Stimulated activated CD4-positive, alpha-beta T cell treated with anti-CD3 and anti-CD28 coated beads, Interleukin-15, amount 100 ng/mL, for 24 hours (primary cell): ENCODE measurements at places on chromosomes 5 and 9.

DNA sequence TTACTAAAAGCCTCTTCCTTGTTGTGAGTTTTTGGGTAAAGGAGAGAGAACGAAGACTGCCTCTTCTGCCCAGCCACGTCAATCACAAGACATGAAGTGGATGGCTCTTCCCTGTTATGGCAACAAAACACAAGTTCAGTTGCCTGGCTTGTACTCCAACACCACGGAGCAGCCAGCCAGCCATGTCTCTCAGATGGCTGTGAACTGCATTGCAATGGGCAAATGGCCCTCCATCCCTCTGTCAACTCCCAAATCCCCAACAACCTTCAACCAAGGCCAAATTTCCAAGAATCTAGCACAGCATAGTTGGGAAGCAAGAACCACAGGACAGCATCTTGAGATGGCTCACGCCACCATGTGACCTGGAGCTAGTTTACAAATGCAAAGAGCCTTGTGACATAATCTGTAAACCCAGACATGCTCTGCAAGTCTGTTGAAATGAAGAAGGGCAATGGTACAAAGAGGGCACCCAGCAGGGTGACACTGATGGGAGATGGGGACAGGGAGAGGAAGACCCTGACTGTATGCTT lies 53.9 kb downstream of the ZNF366 start:
- no peak for DNase-seq

DNA sequence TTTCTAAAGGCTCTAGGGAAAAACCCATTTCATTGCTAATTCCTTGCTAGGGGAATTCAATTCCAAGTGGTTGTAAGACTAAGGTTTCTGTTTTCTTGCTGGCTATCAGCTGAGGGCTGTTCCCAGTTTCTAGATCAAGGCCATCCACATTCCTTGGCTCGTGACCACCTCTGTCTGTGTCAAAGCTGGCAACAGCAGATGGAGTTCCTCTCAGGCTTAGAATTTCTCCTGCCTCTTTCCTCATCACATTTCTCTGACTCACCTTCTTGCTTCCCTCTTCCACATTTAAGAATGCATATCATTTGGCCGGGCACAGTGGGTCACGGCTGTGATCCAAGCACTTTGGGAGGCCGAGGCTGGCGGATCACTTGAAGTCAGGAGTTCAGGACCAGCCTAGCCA lies 19.0 kb downstream of the DAB2IP start:
- no peak for DNase-seq

GRCh38 chr5:139925650-139926640 lies 117.2 kb downstream of the NRG2 start:
- DNase-seq = no peak

GRCh38 chr5:159826351-159827214 lies 89.7 kb upstream of the ADRA1B start:
- peak; percentile 4 for DNase-seq

DNA sequence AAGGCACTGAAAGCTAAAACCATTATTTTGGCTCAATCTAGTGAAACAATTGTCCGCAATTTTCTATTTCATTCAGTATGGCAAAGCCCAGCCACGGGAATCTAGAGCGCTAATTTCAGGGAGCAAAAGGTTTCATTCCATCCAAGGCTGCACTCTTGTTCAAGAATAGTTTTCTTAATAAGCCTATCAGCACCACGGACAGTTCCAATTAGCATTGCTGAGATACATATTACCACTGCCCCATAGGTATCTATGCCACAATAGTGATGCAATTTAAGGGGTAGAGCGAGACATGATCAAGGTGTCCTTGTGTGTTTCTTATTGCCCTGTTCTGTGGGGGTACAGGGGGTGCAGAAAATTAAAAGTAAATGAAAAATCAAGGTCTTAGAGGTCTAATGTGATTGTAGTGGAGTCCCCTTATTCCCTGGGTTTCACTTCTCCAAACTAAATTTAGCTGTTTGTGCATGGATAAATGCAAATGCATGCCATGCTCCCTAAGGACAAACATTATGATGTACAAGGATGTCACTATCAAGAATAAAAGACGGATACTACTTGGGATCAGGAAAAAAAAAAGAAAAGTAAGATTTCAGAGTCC lies 45.5 kb downstream of the SPOCK1 start:
- no peak for DNase-seq

GRCh38 chr5:149210968-149211490 lies 60.6 kb upstream of the AFAP1L1 start:
- no peak for DNase-seq

DNA sequence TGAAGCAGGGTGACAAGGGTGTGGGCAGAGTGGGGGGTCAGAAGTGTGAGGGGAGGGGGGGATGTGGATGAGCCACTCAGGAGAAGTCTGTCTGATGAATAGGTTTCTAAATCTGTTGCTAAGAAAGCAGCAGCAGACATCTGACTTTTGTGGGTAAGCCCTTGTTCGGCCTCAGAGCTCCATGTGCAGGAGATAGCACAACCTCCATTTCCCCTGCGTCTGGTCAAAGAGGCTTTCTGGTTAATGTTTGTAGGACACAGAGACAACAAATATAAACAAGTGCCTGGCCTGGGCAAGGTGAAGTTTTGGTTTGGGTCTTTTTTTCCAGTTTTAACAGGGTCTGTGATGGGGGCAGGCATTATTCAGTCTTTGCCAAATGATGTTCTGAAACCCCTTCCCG lies 57.0 kb upstream of the GNE start:
- no peak for DNase-seq

DNA sequence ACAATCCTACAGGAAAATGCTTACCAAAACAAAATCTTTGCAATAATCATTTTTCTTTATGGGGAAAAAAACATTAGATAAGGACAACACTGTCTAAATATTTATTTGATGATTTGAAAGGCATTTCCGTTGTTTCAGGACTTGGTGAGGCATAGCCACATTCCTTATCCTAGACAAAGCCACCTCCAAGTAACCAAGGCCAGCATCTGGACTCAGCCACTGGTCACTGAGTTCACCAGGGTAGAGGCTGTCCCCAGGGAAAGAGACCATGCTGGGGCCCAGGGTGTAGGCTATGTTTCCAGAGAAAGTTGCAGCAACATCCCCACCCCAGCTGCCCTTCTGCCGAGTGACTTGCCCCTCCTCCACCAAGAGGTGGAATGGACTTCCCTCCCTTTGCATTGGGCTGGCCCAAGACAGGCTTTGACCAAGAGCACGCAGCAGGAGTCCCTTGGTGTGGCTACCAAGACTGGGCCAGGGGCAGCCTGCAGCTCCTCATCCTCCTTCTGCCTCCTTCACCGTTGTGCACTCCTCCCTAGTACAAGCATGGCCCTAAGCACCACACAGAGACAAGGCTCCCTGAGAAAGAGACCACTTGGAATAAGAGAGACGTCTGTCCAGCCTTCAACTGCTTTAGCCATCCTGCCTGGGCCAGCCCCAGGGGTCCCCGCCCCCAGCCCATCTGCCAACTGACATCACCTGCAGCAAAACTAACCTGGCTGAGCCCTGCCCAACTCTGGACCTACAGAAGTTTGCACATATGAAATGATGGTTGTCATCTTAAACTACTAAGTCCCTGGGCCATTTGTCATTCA lies 68.1 kb upstream of the SPIN1 start:
- no peak for DNase-seq

DNA sequence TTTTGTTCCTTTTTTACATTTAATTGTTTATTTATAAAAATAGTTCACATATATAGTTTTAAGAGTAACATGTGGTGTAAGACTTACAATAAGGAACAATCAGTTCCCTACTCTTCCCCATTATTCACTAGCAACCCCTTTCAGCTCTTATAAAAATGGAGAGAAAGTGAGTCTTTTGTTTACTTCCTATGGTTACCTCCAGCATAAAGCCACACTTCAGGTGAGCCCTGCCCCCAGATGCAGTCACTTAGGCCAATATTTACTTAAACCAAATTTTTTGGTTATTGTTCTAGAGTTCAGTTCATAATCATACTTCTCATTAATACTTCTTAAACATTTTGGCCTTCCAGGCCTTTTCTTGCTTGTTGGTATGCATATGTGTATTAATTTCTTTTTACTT lies 33.7 kb downstream of the UBE2R2 start:
- no peak for DNase-seq

GRCh38 chr5:37055383-37055990 lies 178.9 kb downstream of the NIPBL start:
- no peak for DNase-seq

DNA sequence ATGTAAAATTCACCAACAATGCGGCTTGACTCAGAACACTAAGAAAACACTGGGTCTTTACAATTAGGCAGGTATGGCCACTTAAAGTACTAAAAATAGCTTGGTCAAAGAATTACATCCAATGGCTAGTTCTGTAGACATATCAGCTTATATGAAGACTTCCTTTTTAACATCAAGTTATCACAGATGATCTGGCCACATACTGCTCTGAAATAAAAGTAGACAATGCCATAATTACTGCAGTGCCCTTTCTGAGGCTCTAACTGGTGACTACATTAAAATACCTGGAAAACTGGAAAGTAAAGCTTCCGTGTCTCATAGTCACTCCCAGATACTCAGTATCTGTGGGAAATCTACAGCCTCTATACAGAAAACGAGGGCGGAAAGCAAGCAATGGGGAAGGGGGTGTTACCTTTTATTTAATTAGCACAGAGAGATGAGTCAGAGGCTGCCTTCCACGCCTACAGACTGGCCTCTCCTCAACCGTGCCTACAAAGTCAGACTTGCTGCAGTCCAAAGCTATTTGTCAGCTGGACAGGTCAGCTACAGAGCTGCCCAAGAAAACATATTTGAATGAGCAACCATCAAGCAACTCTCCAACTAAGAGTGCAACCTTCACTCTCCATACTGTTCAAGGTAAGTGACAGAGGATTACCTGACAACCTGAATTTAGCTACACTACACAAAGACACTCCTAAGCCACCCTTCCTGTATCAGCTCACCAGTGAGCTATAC lies 8.7 kb downstream of the SERINC5 start:
- DNase-seq = peak; percentile 65

- DNase-seq = no peak
Observed at GRCh38 chr9:37876376-37876775, 27.6 kb downstream of the SLC25A51 start.

DNA sequence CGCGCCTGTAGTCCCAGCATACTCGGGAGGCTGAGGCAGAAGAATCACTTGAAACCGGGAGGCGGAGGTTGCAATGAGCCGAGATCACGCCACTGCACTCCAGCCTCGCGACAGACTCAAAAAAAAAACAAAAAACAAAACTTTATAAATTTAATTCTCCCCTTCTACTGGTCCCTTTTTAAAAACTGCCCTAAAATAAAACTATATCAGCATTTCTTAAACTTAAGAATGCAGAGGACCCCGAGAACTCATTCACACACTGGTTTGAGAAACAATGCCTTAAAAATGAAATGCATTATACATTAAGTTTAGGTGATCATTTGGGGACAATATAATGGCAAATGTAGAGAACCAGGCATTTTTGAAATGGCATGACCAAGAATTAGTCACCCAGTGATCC lies 2.3 kb downstream of the C5orf15 start:
- DNase-seq = no peak

GRCh38 chr9:104633976-104634520 lies 16.0 kb upstream of the OR13C9 start:
- no peak for DNase-seq

DNA sequence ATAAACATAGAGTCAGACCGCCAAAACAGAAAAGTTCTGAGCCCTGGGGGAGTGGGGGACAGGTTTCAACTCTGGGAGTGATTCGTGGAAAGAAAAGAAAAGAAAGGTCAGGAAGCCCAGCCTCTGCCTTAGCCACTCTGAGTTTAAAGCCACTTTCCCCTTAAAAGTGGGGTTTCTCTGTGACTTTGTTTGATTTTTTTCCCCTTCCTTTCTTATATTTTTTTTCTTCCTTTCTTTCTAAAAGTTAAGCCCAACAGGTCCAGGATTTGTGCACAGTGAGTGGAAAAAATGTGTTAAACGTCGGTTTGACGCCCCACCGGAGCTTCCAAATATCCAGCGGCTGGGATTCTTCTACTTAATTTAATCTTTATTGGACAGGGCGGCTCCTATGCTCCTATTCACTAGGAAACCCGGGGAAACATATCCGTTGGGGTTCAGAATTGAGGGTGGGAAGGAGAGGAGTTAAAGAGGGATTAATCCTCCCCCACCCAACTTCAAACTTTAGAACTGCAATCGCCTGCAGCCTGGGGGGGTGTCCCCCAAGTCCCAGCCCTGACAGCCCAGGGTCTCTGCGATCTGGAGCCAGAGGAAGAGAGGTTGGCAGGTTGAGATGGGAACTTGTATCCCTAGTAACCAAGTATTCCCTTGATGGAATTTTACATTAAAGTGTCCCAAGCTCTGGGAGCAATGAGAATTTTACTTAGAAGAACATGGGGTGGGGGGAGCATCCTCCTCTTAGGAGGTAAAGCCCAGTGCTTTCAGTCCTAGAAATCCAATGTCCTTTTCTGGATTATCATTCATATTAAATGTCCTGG lies 6.3 kb downstream of the NR2F1-AS1 start:
- no peak for DNase-seq

DNA sequence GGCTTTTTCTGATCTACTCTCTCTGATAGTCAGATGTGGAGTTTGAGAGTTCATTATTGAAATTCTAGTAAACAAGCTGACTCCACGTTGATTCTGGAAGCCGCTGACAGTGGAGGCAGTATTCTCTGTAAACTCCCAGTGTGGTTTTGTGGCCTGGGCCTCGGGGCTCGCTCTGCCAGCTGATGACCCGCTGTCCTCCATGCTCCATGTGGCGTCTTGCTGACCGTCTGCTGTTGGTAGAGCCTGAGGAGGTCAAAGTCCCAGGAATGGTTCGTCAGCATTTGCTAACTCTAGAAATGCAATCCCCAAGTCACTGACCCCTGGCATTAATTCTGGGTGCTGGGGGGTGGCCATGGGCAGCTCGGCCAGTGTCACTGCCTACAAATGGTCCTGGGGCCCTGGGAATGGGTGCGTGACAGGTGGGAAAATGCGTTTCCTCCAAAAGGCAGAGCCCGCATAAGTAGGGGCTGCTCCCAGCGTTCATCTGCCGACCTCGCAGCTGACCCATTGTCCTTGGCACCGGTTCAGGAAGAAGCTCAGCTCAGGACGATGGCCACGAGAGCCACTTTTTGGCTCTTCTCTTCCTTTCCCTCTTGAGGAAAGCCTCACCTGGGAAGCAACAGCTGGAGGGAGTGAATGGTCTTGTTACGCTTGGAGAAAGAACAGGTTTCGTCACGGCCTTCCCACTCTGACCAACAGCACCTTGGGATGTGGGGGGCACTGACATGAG lies 55.1 kb downstream of the MRPL36 start:
- no peak for DNase-seq

- DNase-seq = no peak
Observed at GRCh38 chr5:50684721-50685120, 18.3 kb downstream of the PARP8 start.

DNA sequence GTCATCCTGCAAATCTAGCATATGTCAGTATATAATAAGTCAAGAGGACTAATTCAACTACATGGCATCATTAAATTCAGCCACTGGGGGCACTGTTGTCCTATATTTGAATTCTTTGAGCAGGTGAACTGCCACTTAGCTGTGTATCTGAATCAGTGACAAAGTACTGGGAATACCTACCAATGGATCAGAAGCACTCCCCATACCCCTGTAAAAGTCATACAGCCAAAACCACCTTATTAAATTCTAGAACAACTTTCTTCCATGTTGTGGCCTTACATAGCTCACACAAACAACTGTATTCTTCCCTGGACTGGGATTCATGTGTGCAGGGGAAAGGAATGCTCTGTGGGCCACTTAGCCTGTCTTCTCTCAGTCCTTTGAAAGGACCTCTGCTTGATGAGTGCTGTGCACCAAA lies 57.4 kb upstream of the PLPP6 start:
- DNase-seq = peak; percentile 78

- DNase-seq = no peak
Observed at GRCh38 chr5:35960328-35960727, 21.9 kb upstream of the CAPSL start.
